NCI-H2029 treated with DMSO at 0.1 percent for 48 hours (cell line): ENCODE measurements at places on chromosomes 13 and 19.

DNA sequence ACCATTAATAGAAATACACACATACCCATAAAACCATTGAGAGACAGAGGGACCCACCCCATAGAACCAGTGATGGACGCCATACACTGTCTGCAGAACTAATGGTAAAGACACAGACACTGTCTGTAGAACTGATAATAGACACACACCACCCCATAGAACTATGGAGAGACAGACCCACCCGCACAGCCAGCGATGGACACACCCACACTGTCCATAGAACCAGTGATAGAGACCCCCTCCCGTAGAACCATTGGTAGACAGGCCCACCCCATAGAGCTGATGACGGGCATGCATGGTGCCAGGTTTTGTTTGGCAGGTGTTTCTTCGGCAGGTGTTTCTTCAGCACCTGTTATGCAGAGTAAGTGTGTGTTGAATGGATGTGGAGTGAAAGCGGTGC lies 88.3 kb upstream of the TEX29 start:
- no peak for DNase-seq

GRCh38 chr19:14542711-14543328 lies 13.4 kb downstream of the TECR start:
- DNase-seq = no peak

- DNase-seq = no peak
Observed at GRCh38 chr13:112071102-112071722, 4.3 kb downstream of the SOX1 start.

- DNase-seq = no peak
Observed at GRCh38 chr13:24713022-24713421, 32.8 kb downstream of the ATP12A start.

DNA sequence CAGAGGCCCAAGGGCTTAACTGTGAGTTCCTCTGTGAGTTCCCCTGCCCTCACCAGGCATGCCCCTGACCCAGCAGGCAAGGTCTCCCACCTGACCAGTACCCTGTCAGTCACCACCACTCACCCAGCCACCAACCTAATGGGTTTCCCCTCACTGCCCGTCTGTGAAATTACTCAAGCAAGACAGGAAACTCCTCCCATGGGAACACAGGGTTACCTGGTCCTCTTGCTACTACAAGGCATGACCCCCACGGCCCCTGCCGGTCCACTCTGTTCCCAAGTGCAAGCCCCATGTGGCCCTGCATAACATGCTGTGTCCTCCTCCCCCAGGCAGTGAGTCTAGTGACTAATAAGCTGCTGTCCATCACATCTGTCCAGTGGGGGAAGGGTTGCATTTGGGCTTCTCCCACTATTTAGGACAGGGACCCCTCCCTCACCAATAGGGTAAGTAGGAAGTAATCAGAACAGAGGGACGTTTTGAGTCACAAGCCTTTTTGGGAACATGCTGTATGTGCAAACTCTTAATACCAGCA lies 8.0 kb upstream of the DHRS12 start:
- no peak for DNase-seq

DNA sequence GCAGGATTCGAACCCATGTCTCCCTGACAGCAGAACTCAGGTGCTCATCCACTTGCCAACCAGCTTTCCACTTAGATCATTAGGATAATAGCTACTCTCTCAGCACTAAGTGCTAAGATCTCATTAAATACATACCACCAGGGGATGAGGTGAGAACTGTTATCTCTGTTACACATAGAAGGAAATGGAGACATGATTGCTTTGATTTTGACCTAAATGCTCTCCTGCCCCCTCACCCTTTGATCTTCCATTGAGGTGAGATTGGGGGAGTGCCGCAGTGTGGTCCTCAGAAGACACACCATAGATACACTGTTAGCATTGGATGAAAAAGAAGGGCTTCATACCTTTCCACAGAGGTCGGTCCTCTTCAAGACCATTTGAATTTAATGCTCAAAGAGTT lies 38.9 kb upstream of the NPAS1 start:
- DNase-seq = no peak

- no peak for DNase-seq
Observed at GRCh38 chr19:55398200-55398925, 9.2 kb downstream of the UBE2S start.

DNA sequence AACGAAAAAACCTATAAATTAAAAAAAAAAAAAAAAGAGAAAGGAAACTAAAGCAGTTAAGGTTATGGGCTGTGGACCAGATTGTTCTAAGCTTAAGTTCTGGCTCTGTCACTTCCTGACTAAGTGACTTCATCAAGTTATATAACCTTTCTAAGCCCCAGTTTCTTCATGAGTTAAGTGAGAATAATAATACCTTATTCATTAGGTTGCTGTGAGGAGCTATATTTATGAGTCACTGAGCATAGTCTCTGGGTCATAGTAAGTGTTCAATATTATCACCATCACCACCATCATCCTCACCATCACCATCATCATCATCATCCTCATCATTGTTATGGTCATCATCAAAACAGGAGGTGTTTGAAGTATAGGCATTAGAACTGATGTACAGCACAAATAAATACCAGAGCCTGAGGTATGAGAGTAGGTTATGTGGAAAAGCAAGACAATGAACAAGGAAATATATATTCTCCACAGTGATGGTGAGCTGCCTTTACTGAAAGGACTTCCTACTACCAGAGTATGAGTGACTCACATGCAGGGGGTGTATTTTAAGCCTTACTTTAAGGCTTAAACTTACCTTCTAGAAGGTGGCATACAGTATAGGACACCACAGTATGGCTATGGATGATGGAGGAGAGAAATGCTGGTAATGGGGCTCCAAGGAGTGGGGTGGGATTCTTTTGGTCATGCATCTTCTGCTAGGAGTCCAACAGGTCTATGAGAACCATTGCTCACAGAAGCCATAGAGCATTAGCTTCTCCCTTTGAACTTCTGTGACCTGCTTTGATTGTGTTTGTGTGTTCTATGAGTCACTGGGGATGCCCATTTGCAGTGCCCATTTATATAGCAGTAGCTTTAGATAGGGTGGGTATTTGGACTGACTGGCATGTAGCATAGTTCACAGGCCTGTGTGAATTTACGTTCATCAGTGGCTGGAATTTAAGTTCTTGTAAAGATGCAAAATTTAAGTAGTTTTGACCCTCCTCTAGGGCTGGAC lies 104.4 kb downstream of the KLF5 start:
- no peak for DNase-seq

DNA sequence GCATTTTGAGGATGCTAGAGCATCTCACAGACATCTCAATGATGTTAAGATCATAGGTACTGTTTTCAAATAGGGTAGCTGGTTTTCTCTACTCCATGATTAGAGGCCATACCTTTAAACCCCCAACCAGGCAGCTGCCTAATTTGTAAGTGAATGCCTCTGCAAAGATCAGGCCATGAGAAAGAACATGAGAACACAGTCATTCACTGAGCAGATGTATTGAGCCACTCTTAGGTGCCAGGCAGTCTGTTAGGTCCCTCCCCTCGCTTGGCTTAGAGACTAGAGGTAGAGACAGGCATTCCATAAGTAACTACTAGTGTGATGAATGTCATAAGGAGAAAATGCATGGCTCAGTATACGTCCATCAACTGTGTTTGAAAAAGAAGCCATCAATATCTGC lies 410.0 kb downstream of the FGF9 start:
- DNase-seq = peak; percentile 34

GRCh38 chr19:5289060-5289990 lies 51.3 kb downstream of the PTPRS start:
- no peak for DNase-seq

DNA sequence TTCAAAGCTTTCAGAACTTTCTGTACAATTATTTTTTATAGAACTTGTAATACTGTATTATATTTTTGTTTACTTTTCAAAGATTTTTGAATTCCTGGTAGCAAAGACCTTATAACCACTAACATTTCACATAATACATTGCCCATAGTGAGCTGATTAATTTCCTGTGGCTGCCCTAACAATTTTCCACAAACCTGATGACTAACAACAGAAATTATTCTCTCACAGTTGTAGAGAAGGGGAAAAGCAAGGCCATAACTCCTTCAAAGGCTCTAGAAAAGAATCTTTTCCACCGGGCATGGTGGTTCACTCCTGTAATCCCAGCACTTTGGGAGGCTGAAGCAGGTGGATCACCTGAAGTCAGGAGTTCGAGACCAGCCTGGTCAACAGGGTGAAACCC lies 19.1 kb downstream of the KLF12 start:
- no peak for DNase-seq

- no peak for DNase-seq
Observed at GRCh38 chr19:29277102-29277501, 64.2 kb upstream of the UQCRFS1 start.

DNA sequence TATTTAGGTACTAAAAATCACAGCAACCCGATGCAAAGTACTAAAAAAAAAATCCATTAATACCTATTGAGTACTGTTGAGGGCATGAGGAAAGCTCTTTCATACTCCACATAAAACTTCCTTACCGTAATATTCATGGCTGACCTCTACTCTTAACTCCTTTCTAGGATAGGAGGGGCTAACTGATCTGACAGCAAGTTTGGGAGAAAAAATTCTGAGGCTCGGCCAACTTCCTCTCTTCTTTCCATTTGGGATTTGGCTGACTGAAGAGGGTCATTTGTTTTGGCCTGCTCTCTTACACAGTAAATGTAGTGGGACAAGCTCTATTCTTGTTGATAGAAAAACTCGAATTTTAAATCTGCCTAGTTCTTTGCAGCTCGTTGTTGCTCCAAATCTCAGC lies 9.4 kb upstream of the USPL1 start:
- no peak for DNase-seq

DNA sequence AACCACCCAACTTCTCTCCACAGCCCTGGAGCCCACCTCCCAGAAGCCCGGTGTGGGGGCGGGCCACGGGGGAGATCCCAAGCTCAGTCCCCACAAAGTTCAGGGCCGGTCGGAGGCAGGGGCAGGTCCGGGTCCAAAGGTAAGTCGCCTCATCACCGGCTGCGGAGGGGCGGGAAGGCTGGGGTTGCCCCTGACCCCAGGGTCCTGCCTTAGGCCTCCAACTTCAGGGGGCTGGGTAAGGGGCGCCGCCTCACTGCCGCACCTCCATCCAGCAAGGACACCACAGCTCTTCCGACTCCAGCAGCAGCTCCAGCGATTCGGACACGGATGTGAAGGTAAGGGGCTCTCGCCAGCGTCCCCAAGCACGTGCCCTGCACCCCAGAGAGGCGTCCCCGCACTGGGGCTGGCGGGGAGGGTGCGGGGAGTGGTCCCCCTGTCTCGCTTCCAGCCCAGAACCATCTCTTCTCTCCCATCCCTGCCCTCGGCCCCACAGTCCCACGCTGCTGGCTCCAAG lies 358 bp downstream of the C19orf33 start:
- no peak for DNase-seq

DNA sequence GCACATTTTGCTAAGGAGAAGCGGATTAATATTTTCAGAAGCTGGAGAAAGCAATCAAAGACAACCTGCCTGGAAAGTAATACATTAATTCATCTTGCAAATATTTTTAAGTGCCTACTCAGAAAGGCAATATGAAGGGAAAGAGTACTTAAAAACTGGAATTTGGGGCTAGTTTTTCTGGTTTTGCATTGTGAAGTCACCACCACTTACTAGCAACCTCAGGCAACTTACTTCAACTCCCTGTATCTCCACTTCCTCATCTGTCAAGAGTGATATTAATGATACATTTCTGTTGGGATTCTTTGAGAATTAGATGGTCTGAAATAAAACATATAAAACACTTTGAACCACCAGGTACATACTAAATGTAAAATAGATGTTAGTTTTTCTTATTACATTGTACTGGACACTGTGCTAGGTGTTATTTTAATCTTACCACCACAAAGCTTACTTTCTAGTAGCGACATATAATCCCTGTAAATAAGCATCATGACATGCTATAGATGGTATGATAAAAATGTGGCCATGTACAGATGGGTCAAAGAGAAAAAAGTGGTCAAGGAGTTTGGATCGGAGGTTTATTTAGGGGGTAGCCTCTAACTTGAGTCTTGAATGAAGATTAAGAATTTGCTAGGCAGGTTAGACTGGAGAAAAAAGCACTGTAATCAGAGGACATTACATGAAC lies 101.2 kb downstream of the SPRY2 start:
- no peak for DNase-seq

DNA sequence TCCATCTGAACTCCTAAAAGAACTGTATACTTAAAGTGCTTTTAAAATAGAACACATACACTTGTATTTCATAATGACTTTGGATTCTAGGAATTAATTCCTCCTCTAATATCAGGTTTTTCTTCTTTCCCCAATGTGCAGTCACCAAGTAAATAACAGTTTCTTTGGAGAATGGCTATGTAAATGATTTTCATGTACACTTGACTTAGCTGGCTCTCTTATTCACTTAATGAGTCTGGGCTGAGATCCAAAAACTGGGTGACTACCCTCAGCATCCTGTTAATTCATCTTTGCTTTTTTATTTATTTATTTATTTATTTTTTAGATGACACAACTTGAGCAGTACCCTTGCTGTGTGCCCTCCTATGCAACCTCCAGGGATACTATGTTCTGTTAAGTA lies 1003.7 kb downstream of the SLITRK1 start:
- no peak for DNase-seq

GRCh38 chr19:11507370-11508078 lies 1.9 kb upstream of the ZNF653 start:
- DNase-seq = no peak

- peak; percentile 9 for DNase-seq
Observed at GRCh38 chr13:97344265-97345175, 89.4 kb upstream of the RAP2A start.

- DNase-seq = no peak
Observed at GRCh38 chr19:29999490-29999889, 57.5 kb downstream of the URI1 start.

DNA sequence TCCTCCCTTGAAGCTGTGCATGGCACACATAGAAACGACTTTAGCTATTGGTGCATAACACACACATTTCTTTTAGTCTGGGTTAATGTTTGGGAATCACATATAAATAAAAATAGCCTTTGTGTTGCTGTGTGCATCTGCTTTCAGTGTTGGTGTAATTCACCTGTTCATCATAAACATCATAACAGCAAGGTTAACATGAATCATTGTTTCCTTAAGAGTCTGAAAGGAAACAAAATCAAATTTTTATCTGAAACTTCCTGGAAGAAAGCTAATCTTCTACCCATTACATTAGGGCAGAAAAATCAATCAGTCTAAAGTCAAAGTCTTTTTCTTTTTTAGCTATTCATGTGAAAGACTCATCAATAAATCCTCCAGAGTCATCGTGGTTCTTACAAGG lies 35.0 kb upstream of the TNFSF11 start:
- no peak for DNase-seq

- no peak for DNase-seq
Observed at GRCh38 chr13:57286511-57287098, 119.6 kb downstream of the PRR20E start.

- no peak for DNase-seq
Observed at GRCh38 chr19:39407660-39408391, 1.2 kb downstream of the ZFP36 start.
